Kidney tubule cell (primary cell): ENCODE measurements at places on chromosomes 6 and 20.

DNA sequence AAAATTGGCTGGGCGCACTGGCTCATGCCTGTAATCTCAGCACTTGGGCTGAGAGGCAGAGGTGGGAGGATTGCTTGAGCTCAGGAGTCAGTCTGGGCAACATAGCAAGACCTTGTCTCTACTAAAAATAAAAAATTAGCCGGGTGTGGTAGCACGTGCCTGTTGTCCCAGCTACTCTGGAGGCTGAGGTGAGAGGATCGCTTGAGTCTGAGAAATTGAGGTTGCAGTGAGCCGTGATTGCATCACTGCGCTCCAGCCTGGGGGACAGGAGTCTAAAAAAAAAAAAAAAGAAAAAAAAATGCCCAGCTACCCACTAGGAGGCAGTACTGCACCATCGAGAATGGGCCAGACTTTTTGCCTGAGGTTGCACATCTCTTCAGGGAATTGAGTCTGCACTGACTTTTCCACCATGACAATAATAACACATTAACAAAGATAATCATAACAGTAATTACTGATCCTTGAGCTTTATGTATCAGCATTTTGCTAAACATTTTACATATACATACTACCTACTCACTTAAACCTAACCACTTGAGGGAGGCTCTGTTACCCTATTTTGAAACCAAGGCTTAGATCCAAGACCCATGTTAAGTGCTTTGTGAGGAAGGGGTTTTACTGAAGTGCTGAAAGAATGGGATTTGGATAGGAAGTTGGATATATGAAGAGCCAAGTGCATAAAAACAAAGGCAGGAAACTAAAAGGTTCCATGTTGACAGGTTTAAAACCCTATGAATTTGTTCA is 21.0 kb downstream of the SRSF3 start:
- peak; percentile 72 for DNase-seq

DNA sequence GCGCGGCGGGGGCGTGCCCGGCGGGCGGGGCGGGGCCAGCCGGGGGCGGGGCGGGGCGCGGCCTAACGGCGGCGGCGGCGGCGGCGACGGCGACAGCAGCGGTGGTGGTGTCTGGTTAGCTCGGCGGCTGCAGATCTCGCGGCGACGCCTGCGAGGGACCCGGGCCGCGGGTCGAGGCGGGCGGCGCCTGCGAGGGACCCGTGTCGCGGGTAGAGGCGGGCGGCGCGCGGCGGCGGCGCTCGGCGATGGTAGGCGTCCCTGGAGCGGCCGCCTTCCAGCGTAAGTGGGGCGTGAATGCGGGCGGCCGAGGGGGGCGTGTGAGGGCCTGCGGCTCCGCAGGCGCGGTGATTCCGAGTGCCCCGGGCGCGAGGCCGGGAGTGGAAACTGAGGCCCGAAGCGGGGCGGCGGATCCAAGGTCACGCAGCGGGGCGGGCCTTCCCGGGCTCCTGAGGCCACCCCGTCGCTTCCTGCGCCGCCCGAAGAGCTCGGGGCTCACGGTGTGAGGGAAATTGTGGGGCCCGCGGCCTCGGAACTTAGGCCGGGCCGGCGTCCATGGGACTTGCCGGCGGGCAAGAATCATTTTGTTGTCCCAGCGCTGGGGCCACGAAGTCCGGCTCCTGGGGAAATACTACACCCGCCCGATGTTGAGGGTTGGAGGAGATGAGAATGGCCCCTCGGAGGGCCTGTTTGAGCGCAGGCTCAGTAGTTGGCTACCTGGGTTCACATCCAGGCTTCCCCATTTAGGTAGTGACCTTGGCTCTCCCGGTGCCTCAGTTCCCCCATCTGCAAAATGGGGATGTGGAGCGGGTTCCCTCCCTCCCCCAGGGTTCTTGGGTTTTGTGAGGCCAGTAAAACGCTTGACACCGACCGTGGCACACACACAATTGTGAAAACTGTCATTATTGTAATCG is at the start of gene CBFA2T2:
Gene CBFA2T2, plus strand, starts transcription at position 74 of the 911 bp plus-strand sequence. Its CDS starts 172 bp downstream, at position 246.
- no peak for DNase-seq

GRCh38 chr20:63007646-63008488 is 1.1 kb upstream of the BHLHE23 start:
- DNase-seq = no peak

DNA sequence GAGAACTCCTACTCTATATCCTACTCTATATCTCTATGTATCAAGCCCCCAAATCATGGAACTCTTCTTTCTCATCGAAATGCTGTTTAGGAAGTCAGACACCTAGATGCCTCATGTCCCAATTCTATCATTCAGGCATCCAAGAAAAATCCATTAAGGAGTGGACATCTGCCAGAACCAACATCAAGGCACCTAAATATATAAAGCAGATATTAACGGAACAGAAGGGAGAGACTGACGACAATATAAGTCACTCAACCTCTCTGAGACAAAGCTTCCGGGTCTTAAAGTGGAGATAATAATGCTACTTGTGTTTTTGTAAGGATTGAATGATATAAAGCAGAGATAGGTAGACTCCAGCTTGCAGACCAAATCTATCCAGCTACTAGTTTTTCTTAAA is 241.5 kb downstream of the NFATC2 start:
- DNase-seq = no peak

DNA sequence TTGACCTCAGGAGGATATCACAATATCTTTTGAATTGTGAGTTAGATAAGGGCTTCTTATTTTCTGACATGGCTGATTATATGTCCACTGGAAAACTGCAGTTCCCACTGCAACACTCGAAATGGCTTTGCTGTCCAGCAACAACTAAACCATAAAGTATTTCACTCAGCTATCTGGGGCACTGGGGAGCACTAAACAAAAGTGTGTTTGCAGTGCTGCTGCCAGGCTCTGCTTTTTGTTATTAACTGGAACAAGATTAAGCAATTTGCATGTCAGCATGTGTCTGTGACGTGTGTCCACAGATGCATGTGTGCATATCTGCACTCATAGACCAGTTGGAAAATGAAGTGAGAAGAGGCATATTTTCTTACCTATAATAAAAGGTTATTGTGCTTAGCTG is 107.8 kb upstream of the CCN2 start:
- no peak for DNase-seq

DNA sequence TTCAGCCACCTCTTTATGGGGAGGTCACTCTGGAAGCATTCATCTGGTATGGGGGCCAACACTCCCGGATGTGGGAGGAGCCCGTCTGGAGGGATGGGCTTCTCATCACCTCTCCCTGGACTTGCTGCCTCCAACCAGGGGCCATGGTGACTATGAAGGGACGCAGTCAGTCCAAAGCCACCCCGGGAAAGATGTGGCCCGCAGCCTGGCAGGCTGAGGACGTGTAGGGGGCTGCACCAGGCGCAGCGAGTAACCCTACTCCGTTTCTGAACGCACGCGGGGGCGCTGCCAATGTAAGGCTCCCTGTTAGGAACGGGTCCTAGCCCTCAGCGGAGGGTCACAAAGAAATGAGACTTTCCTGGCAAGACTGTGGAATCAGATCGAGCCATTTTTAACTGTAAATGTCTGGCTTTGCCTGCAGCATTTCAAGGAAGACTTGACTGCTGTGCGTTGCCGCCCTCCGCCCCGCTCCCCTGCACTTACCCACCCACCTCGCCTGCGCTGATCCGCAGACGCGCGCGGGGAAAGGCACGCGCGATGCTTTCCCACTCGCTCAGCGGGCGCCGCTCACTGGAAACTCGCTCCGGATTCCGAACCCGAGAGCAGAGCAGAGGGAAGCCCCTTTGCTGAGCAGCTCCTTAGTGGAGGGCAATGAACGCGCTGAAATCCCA is 55.1 kb downstream of the IL20RA start:
- no peak for DNase-seq

GRCh38 chr6:157645201-157645795 is 177.7 kb upstream of the SNX9 start:
- DNase-seq = no peak
